ENCODE measurements at places on chromosomes 7 and 10.
A peak's percentile ranks its signal among the peaks of the same experiment; 100 is the strongest.

DNA sequence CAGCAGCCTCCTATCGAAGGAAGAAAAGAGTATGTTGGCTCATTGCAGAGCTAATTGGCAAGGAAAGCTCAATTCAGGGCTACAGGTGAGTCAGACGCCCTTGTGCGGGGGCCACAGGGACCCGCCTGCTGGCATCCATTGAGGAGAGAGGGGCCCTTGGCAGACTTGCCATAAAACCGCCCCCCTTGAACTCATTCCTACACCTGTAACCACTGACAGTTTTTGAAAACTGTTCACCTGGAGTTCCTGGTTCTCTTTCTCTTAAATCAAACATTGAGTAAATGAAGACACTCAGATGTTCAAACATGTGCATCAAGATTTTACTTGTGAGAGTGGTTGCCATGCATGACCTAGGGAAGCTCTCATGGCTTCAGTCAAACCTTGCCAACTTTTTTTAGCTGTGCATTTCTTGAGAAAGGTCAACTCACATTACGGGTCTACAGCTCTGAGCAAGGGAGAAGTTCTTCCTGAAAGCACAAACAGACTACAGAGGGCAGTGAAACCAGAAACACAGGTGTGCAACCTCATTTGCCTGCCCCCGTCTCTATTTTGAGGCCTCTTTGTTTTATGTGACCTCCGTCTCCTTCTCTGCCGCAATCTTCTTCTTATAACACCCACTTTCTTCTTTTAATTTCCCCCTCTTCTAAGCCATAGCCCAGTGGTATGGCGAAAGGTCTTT, 87.8 kb downstream of the TBXAS1 start:
- peak; percentile 14 for DNase-seq

DNA sequence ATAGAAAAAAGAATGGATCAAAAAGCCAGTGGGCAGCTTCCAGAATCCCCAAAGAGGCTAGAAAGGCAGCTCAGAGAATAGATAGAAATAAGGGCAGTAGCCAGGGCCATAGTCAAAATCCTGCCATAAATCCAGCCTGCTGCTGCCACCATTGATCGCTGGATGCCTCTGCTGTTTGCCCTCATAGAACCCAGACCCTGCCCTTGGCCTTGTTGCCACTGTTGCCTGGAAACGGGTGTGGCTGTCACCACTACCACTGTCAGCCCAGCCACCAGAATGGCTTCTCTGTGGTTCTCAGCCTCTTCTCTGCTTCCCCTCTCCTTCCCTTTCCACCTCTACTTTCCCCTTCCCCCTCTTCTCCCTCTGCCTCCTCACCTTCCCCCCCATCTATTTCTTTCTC, 57.8 kb downstream of the HHEX start:
- DNase-seq: no peak

- DNase-seq: no peak
These were observed 787.7 kb downstream of the GRID1 start for GRCh38 chr10:85578860-85579259.

GRCh38 chr7:24723178-24723530, 34.1 kb downstream of the GSDME start:
- DNase-seq: no peak

DNA sequence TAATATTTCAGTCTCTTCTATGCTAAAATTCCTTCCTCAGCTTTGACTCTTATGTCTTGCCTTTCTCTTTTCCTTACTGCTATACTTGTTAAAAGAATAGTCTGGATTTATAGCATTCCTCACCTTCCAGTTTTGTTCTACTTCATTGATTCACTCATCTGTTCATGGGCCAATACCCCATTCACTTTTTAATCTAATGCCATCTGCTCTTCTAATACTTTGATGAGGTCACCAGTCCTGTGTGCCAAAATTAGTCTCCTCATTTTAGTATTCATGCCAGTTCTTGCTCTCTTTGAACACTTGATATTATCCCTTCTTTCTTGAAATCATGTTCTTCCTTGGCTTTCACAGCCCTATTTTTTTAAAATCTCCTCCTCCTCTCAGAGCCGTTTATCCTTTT, 19.3 kb downstream of the STK17A start:
- DNase-seq: no peak

GRCh38 chr10:72783410-72783833, 91.5 kb downstream of the MCU start:
- no peak for DNase-seq

Measured in stimulated activated CD4-positive, alpha-beta T cell treated with anti-CD3 and anti-CD28 coated beads, TNF-alpha, amount 100 ng/mL, for 4 hours (primary cell).